ENCODE measurements at places on chromosomes 6 and 20.

- DNase-seq = no peak
These were observed 48.7 kb downstream of the PDYN start for GRCh38 chr20:1945134-1945618.

DNA sequence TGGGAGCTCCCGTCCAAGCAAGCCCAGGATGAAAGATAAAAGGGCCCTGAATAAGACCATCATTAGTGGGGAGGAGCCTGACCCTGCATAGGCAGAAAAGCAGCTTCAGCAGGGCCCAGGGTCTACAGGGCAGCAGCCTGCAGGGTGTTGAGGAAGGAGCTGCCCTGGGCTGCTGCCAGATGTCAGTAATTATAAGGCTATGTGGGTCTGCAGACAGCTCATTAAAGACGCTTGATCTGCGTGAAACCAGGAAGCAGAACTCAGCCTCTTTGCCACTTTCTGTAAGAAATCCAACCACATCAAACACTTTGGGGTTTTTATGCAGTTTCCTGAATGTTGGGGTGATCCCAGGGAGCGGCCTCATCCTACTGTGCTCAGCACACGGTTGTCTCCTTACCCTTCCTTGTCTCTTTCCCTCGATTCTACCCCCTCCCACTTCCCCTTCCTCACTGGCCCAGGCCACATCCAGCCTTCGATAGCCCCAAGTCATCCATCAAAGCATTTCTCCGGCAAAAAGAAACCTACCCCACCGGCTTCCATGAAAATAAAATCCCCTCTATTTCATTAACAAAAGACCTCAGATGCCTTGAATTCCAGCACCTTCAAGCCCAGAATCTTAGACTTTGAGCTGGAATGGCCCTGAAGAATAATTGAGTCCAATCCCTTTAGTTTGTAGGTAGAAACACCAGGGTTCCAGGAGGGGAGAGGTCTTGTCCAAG lies 1.0 kb upstream of the TGM6 start:
- no peak for DNase-seq

GRCh38 chr20:6768228-6769140 lies 998 bp downstream of the BMP2 start:
- DNase-seq = no peak

- DNase-seq = no peak
These were observed 413.0 kb upstream of the RUNX2 start for GRCh38 chr6:44915111-44915510.

All from NCI-H524 treated with DMSO at 0.1 percent for 48 hours (cell line).